ENCODE measurements at places on chromosomes 4 and X.

DNA sequence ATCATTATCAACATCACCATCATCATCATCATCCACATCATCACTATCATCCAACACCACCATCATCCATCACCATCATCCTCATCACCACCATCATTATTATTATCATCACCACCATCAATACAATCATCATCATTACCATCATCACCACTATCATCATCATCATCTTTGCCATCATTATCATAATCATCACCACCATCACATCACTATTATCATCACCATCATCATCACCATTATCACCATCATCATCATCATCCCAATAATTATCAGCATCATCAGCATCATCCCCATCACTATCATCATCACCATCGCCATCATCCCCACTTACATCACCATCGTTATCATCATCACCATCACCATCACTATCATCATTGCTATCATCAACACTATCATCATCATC, 1021.9 kb upstream of the PRKX start:
- no peak for DNase-seq

DNA sequence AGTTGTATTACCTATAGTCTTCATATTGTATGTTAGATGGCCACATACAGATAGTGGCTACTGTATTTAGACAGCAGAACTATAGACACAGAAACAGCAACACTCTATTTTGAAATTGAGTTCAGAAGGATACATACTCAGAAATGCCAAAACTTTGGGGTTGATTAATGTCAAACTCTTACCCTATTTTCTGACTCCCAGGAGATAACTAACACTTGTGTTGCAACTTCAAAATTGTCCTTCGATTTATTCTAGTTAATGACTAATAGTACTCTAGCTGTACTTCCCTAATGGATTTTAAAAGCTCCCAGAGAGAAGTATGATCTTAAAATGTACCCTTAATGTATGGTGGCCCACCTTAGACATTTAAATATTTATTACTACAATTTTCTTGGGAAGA, 229.9 kb upstream of the UGT8 start:
- no peak for DNase-seq

- DNase-seq, result no peak
Observed at GRCh38 chr4:17613761-17614415, 553 bp upstream of the MED28 start.

DNA sequence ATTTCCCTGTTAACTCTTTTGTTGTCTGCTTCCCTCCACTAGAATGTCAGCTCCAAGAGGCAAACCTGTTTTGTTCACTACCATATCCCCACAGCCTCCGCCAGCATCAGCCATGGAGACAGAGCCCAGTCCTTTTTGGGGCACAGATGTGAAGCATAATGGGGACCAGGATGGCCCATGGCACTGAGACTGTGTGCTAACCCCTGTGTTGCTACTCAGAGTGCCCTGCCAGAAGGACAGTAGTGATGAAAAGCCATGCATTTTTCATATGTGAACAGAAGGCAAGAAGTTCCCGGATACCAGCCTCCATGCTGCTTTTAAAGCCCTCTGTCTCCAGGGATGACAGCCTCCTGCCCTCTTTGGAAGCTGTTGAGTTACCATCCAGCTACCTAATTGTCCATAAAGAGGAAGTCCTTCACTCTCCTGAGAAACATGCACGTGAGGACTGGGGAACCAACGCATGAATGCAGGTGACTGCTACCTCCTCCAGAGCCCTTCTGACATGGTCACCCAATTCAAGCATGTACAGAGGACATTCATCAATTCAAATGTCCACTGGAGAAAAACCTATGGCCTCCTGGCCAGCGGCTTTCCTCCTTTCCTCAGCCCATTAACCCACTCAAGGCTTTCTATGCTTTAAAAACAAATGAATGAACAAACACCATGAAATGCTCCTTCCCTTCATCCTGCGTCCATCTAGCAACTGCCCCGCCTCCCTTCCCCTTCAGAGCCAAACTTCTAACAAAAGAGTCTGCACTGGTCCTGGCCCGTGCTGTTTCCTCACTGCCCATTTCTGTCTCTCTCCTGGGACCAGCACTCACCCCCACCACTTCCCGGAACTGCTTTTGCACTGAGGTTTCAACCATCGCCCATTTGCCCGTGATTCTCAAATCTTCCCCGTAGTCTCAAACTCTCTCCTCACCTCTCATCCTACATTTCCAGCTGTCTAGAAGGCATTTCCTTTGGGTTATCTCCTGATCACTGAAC, 18.0 kb downstream of the PNMA6F start:
- no peak for DNase-seq

DNA sequence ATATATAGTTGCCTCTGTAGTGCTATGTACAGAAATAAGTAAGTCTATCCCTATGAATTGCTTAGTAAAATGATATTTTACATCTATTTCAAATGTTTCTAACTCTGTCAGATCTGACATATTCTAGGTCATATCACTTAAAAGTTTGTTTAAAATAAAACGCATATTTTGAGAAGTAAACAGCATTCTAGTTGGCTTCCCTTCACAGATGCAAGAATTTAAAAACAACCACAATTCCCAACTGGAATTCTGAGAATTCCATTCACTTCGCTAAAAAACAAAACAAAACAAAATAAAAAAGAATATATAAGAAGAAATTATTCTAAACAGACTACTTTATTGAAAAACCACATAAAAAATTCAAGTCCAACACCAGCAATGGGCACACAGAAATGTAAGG, 126.0 kb downstream of the PPP3CA start:
- no peak for DNase-seq

DNA sequence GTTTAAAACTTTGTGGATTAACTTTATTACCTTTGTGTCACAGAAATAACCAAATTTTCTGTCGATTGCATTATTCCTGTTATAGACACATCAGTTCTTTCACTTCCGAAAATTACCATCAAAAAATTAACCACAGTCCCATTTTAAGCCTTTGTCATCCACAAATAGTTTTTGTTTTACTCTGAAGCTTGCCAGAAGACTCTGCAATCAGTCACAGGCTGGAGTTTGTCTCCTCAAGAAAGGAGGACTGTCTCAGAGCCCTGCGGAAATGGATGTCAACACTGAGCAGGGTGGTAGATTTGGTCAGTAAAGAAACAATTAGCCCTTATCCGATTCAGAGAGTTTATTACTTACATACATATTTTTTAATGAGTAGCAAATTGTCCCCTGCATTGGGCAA, 20.1 kb upstream of the TCEAL4 start:
- DNase-seq, result no peak

GRCh38 chrX:124086411-124086810, 124.9 kb downstream of the STAG2 start:
- no peak for DNase-seq

GRCh38 chrX:48940404-48940955, 16.9 kb downstream of the OTUD5 start:
- no peak for DNase-seq

DNA sequence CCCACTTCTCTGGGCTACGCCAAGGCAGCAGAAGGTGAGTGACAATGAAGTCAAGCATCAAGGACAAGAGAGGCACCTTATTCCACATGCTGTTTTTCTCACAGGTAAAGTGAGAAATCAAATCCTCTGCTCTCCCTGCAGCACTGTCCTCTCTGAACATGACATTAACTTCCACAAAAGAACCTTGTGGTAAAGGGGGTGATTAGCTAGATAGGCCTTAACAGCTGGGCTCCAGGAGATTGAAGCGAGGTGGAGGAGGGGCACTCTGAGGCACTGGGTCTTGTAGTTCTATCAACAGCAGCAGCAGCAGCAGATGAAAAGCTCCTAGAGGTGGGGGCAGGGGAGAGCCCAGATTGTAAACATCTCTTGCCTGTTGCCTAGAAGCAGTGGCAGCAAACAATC, 96.8 kb upstream of the CXXC4 start:
- DNase-seq, result no peak

DNA sequence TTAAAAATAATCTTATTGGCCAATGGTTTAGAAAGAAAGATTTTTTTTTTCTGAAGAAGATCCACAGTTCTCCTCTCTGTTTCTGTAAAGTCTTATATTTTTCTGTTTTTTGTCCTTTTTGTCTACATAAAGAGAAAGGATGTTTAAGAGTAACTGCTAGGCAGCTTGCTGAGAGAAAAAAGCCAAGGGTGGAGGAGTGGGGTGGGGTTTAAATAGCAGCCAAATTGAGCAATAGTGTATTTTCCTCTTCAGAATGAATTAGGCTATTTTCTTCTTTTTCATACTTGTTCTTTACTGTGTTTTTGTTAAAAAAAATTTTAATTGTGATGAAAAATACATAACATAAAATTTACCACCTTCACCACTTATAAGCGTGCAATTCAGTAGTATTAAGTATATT, 224.6 kb downstream of the SOWAHB start:
- no peak for DNase-seq

DNA sequence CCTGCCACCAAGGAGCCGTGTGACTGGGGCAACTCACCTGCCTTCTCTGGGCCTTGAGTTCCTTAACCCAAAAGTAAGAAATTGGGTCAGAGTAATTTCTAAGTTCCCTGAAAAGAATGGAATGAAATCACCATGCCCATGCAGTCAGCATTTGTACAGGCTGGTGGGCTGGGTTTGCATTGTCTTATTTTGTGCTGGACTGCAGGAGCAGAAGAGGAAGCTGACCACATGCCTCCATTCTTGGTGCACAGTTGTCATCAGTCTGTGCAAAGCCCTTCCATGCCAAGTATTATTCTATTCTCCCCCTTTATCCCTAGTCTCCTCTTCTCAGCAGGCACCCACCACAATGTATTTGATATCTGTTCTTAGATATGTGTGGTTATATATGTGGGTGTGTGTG, 56.3 kb downstream of the FHDC1 start:
- DNase-seq, result no peak

DNA sequence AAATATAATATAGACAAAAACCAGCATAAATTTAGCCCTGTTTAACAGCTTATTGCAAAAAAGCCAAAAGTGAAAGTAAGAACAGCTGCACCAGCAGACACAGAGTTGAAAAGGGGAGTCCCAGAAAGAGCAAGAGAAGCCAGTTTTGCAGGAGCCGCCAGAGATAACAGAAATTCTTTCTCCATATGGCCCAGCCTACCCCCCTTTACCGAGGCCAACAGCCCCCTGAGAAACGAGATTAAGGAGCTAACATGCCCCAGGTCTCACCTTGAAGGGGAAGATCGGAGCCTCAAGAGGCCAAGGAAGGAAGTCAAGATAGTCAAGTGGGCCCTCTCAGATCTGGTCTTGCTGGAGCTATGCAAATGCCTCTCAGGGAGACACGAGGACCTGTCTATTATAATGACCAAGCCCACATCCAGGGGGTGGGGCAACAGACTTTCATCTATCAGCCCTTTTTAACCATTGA, 4.8 kb downstream of the ACOX3 start:
- no peak for DNase-seq

- DNase-seq, result no peak
Observed at GRCh38 chr4:146212781-146213180, 1.6 kb upstream of the REELD1 start.

DNA sequence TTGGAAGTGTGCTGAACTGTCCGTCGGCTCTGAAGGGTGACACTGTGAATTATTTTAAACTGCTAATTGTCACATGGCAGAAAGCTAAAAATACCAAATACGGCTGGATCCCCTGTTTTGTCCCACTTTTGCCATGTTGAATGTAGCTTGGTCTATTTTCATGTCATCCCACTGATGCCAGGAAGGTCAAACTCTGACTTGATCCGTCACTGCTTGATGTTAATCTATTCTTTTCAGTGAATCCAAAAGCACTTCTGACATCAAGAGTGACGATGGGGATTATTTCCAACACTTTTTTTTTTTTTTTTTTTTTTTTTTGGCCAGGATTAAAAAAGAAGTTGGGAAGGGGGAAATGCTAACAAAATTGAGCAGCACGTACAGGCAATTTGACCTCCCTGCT, 734.6 kb upstream of the TENM3 start:
- DNase-seq, result no peak

GRCh38 chr4:174430576-174430975, 91.7 kb downstream of the HPGD start:
- no peak for DNase-seq

DNA sequence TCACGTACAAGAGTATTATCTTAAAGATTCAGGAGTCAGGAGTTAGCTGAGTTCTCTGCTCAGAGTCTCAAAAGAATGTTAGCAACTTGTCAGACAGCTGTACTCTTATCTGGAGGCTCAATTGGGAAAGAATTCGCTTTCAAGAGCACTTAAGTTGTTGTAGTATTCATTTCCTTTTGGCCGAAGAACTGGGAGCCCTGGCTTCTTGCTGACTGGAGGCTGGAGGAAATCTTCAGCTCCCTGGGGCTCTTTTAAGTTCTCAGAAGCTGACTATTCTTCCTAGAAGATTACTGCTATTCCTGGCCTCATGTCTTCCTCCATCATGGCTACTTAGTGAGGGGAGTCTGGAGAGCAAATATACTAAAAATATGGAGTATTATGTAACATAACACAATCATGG, 587.2 kb downstream of the EPHA5 start:
- DNase-seq, result no peak

GRCh38 chrX:19855700-19856381, 31.6 kb downstream of the SH3KBP1 start:
- DNase-seq, result no peak

- peak; percentile 42 for DNase-seq
Observed at GRCh38 chrX:47218920-47219815, 687 bp downstream of the CDK16 start.

GRCh38 chrX:68735266-68735665, 87.8 kb downstream of the STARD8 start:
- DNase-seq, result no peak

DNA sequence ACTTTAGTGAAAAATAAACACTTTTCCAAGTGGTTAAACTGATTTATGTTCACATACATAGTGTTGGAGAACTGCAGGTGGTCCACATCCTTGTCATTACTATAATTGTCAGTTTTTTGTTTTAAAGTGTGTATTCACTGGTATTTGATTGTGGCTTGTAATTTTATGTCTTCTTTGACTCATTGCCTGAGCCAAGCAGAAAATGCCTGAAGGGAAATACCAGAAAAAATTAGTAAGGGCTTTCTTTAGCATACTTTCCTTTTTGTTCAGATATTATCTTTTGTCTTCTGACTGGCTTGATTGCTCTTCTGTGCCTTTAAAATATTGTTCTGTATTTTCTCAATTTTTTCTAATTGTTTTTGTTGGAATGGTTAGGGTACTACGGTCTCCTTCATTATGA, 981.3 kb downstream of the C4orf33 start:
- DNase-seq, result no peak

GRCh38 chr4:81951891-81952455, 421.8 kb downstream of the HNRNPD start:
- DNase-seq, result no peak

- DNase-seq, result no peak
Observed at GRCh38 chr4:154335588-154335987, 156.0 kb downstream of the DCHS2 start.

GRCh38 chr4:144402176-144402575, 243.8 kb upstream of the HHIP start:
- DNase-seq, result no peak

- no peak for DNase-seq
Observed at GRCh38 chr4:3128976-3129375, 54.5 kb downstream of the HTT start.

Data from stimulated activated CD4-positive, alpha-beta T cell treated with anti-CD3 and anti-CD28 coated beads, Interleukin-2, amount 100 ng/mL, for 48 hours (primary cell).